ENCODE measurements at places on chromosomes 3 and 15.

DNA sequence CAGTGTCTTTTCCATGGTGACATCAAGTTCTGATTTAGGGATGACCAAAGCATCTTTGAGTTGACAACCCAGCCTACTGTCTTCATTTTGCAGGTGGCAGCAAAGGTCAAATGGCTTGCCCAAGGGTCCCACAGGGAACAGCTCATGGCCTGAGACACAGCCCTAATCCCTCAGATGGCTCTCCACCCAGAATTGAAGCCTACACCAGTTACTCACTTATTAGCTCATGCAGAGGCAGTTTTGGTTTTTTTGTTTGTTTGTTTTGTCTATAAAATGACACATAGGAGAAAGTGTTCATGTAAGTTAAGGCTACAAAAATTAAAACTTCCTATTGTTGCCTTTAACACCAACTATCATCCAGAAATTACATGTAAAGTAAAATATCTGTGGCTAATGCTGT lies 167.9 kb downstream of the OSBPL10 start:
- DNase-seq, result no peak

DNA sequence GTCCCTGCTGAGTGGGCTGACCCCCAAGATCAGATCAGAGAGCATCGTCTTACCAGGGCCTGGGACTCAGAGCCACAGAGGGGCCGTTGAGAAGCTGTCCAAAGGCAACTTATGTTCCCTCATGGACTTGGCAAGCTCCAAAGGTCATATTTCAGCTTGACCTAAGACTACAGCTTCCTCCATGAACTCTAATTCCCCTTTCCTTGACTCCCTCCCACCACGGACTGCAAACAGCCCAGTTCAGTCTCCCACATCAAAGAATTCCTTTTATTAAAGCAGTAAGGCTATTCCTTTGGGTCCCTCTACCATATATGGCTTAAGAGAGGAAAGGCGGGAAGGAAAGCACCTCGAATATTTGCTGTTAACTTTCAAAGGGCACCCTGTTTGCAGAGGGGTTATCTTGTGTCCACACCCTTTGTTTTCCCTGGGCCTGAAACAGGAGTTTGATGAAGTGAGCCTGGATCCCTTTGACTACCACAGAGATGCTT lies 146.1 kb upstream of the THBS1 start:
- no peak for DNase-seq

DNA sequence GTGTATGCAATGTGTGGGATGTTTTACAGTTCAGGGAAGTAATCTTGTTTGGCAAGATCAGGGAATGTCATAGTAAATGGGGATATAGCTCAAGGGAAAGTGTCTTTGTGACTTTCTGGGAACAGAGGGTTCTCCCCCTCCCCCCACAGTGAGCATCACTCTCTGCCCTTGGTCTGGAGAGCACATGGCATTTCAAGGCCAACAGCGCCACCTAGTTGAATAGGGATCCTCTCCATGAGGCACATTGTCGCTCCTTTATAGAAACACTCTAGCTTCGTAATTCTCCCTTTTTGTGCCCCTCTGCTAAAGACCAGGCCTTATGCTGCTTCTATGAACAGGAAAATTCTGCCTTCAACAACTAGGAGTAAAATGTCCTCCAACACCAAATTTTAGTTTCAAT lies 37.1 kb upstream of the ARNT2 start:
- no peak for DNase-seq

DNA sequence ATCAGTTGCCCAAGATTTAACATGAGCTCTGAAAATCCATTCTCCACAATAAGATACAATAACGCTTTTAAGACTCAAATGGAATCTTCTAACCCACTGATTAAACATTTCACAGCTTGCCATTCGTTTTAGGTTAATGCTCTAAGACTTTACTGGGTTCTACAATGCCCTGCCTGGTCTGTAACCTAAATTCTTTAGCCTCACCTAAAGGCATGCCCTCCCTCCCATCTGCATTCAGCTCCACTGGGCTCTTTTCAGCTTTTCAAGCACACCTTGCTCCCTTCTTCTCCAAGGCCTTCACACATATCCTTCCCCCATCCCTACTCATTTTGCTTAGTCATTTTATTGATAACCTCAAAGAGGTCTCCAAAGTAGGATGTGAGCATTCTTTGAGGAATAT lies 290.9 kb downstream of the LSAMP start:
- DNase-seq, result no peak

DNA sequence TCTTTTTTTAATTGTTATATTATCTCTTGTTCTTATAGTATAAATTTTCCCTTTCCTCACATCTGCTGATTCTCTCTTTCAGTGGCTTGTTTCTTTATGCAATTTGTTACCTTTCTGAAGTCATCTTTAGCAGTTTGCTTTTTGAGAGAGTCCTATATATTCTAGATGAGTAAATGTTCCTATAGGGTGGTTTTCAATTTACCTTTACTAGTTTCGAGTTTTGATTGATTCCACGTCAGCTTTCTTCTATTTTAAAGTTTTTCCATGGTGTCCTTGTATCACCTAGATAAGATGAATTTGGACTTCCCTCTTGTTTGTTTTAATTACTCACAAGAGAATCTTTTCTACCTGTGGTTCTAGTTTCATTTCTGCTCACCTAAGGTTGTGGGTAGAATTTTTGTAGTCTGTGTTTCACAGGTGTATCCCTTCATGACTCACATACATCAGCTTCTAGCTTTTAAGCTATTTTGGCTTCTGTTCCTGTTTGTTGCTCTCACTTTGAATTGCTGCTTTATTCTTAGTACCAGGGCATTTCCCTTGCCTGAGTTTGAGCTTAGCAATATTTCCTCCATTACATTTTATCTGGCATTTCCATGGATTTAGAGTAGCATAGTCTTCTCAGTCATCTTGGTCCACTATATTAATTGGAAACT lies 6.4 kb downstream of the TEX9 start:
- DNase-seq, result no peak

GRCh38 chr3:165196577-165197480 lies 645 bp upstream of the SLITRK3 start:
- peak; percentile 44 for DNase-seq

DNA sequence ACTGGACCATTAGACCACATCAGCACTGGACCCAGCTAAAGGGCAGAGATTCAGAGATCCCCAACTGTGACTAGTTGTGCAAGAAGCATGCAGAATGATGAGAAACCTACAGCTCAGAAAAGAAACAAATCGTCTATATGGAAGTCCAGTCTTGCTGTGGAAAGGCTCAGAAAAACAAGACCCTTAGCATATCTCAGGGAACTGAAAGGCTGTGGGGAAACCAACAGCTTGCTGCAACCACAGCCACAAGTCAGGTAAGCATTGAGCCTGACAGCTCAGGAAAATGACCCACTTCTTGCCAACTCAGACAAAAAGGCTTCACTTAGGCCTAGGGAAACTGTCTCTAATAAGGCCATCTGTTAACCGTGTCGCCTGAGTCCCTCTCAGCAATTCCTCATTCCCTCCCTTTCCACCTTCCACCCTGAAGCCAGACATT lies 145.6 kb downstream of the LSAMP start:
- no peak for DNase-seq

DNA sequence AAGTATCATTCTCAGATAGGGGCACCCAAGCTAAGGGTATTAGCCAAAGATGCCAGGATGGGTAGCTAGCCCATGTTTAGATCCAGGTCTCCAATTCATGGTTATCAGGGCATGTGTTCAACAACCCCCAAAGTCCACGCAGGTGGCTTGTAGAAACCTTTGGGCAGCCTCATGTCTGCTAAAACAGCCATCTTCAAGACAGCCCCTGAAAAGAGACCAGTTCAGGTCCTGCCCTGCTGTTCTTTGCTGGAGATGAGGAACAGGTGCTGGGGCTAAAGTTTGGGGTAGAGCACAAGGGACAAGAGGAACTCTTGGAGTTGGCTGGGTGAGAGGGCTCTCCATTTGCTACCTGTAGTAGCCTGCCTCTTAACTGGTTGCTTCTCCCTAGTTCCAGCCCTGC lies 4.6 kb downstream of the PPM1M start:
- DNase-seq, result no peak

DNA sequence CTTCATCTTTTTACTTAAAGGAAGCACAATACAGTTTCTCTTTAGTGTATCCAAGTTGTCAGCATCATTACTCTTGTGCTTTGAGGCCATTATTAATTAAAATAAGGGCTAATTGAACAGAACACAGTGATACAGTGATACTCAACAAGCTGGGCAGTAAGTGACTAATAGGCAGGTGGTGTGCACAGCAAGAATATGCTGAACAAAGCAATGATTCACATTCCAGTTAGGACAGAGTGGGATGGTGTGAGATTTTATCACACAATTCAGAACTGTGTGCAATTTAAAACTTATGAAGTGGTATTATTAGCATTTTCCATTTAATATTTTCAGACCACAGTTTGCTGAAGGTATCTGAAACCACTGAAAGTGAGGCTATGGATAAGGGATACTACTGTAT lies 116.9 kb downstream of the PLOD2 start:
- no peak for DNase-seq

GRCh38 chr3:14150078-14150477 lies 25.2 kb downstream of the TMEM43 start:
- DNase-seq, result no peak

- DNase-seq, result peak; percentile 7
Observed at GRCh38 chr3:77321646-77322045, 281.7 kb downstream of the ROBO2 start.

DNA sequence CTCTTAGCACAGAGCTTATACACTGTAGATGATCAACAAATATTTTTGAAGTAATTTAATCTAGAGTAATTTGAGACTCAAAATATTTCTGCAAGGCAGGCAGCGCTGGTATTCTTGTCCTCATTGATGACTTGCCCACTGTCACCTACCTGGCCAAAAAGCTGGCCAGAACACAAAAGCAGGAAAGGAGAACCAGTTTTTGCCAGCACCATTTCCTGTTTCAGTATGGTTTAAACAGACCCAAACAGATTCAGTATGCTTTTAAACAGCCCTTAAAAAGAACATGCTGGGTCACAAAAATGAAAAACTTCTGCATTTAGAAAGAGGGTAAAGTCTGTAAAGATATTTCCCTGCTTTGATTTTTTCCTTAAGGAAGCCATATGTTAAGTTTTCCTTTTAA lies 42.3 kb upstream of the ZNF280D start:
- DNase-seq, result no peak

DNA sequence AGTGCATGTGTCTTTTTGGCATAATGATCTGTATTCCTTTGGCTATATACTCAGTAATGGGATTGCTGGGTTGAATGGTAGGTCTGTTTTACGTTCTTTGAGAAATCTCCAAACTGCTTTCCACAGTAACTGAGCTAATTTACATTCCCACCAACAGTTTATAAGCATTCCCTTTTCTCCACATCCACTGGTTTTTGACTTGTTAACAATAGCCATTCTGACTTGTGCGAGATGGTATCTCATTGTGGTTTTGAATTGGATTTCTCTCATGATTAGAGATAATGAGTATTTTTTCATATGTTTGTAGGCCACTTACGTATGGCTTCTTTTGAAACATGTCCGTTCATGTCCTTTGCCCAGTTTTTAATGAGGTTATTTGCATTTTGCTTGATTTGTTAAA lies 117.7 kb downstream of the CHCHD4 start:
- no peak for DNase-seq

DNA sequence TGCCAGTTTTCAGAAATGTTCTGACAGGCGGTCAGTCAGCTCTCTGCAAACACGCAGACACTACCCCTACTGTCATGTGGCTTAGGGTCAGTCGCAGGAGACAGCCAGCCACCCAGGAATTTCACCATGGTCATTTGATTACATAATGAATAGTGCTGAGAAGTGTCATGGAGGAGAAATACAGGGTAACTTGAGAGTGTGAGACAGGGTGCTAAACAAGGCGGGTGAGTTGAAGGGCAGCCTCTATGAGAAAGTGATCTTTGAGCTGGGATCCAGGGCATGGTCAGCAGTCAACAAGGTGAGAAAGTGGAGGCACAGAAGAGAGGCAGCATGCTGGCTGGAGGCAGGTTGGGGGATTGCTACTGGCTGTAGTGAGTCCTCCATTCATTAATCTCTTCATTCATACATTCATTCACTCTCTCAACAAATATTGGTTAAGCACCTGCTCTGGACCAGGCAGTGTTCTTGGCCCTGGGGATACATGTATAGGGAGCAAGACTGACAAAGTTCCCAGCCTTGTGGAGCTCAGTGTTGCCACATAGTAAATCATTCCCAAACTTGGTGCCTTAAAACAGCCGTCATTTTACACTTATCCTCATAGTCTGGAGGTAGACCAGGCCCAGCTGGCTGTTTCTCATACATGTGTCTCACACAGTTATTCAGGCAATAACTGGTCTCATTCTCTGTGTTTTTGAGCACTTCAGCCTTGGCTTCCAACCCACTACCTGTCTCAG lies 14.8 kb downstream of the PXYLP1 start:
- no peak for DNase-seq

- no peak for DNase-seq
Observed at GRCh38 chr3:19799115-19799514, 134.9 kb downstream of the EFHB start.

DNA sequence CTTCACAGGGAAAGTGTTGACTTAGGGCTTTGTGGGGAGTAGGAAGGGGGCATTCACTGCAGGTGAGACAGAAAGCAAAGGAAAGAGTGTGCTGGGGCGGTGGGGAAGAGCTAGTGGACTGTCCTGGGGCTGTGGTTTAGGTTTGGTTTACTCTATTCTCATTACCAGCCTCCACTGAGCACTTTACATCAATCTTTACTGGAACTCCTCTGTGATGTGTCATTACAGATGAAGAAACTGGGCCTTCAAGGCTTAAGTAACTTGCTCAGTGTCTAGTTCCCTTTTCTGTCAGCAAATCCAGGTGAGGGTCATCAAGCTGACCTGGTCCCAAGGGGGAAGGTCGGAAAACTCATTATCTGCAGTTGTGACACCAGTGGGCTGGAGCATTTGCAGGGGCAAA lies 120.2 kb upstream of the PFN2 start:
- peak; percentile 38 for DNase-seq

GRCh38 chr3:112333381-112334317 lies 693 bp downstream of the CD200 start:
- no peak for DNase-seq

DNA sequence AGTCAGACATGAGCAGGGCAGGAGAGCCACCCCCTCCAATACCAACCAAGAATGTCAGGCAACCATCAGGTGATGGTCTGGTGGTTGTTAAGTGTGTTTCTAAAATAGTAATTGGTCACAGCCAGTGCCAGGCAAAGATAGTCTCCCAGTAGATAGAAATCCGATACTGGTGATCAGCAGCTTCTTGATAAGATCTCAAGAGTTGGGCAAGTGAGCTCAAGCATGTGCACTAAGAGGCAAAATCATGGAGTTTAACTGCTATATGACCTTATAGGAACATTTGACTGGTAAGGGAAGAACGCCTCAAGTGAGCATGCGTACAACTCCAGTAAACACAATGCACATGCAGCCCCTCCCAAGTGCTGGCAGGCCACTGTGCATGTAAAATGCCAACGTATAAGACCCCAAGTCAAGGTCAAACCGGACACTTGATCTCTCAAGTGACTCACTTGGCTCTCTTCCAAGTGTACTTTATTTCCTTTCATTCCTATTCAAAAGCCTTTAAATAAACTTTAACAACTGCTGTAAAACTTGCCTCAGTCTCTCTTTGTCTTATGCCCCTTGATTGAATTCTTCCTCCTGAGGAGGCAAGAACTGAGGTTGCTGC lies 36.0 kb upstream of the CBLB start:
- peak; percentile 45 for DNase-seq

GRCh38 chr3:10353661-10354360 lies 32.9 kb upstream of the SEC13 start:
- DNase-seq, result peak; percentile 40
